Neural crest cell (in vitro differentiated cells): ENCODE measurements at places on chromosomes 5 and 9. TPM values are rescaled to one million over a fixed set of nuclear protein-coding genes. Genes with fewer than 3 reads are reported as not detected.

GRCh38 chr5:90097082-90097477, 312.5 kb downstream of the CETN3 start:
- no peaks in the 10 kb centered on the region for H3K27me3 ChIP-seq
- peaks cover 4% of the 10 kb centered on the region for H3K36me3 ChIP-seq
- no peak overlapping the region for H3K27ac ChIP-seq
- DNase-seq: no peak
- no peaks in the 10 kb centered on the region for H3K4me1 ChIP-seq
- no peak overlapping the region for H3K4me3 ChIP-seq

GRCh38 chr5:79396265-79396664, 117.7 kb downstream of the HOMER1 start:
- no peak overlapping the region for H3K4me3 ChIP-seq
- H3K36me3 ChIP-seq: peaks cover 12% of the 10 kb centered on the region
- no peak overlapping the region for H3K27ac ChIP-seq
- H3K27me3 ChIP-seq: no peaks in the 10 kb centered on the region

GRCh38 chr9:12748016-12748415, 26.8 kb upstream of the LURAP1L start:
- no peak for DNase-seq
- H3K36me3 ChIP-seq: peaks cover 5% of the 10 kb centered on the region
- no peak overlapping the region for H3K27ac ChIP-seq
- no peaks in the 10 kb centered on the region for H3K4me1 ChIP-seq
- H3K27me3 ChIP-seq: no peaks in the 10 kb centered on the region
- H3K4me3 ChIP-seq: no peak overlapping the region

- no peak overlapping the region for H3K4me3 ChIP-seq
- no peaks in the 10 kb centered on the region for H3K36me3 ChIP-seq
- H3K27me3 ChIP-seq: peaks cover 9% of the 10 kb centered on the region
- no peak for DNase-seq
- no peak overlapping the region for H3K27ac ChIP-seq
These were observed 569.6 kb upstream of the BRINP1 start for GRCh38 chr9:119938871-119939270.

DNA sequence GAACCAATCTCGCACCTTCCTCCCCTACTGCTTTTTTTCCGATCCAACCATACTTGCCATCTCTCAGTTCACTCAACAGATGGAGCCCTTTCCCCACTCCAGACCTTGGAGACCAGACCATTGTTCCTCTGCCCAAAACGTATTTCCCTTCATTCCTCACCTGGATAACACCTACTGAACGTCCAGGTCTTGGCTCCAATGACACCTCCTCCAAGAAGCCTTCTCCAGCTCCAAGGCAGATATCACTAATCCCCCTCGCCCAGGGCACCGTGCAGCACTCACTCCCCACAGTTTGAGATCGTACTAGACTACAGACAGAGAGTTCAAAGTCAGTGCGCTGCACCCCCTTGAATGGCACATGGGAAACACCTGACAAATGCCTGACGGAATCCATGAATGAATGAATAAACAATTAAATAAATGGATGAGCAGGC, 47.1 kb upstream of the AKNA start:
- no peaks in the 10 kb centered on the region for H3K36me3 ChIP-seq
- no peak overlapping the region for H3K4me3 ChIP-seq
- no peak overlapping the region for H3K27ac ChIP-seq
- no peaks in the 10 kb centered on the region for H3K4me1 ChIP-seq
- no peaks in the 10 kb centered on the region for H3K27me3 ChIP-seq

DNA sequence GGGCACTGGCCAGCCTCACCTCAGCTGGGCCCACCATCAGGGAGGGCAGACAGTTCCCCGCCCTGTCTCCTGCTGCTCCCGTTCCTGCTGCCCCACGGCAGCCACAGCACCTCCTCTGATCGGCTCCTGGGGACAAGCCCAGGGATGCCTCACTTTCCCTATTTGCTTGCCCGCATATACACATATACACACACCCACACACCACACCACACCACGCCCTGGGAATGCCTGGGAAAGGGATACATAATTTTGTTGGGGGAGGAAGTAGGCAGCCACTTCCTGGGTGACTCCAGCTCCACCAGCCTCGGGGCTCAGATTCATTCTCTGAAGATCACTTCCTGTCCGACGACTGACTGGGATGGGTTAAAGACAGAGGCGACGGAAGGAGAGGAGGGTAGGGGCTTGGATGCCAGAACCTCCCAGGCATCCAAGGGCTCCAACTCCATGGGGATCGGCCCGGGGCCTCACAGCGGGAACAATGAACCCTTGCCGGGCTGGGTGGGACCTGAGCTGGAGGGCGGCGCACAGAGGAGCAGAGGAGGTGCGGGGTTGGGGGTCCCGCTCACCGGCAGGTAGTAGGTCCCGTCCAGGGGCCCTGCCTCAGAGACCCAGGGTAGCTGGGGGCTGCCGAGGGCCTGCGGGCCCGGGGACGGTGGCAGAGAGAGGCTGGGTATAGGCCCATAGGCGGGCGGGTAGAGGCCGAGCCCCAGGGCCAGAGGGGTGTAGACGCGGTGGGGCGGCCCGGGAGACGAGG, 2.0 kb upstream of the MZB1 start:
- peaks cover 54% of the 10 kb centered on the region for H3K27me3 ChIP-seq
- no peak for DNase-seq
- peak overlapping the region; percentile 61 for H3K4me3 ChIP-seq
- no peak overlapping the region for H3K27ac ChIP-seq
- H3K4me1 ChIP-seq: peaks cover 5% of the 10 kb centered on the region

- no peaks in the 10 kb centered on the region for H3K4me1 ChIP-seq
- H3K36me3 ChIP-seq: peaks cover 2% of the 10 kb centered on the region
- no peak overlapping the region for H3K4me3 ChIP-seq
- DNase-seq: no peak
- H3K27me3 ChIP-seq: no peaks in the 10 kb centered on the region
These were observed 505.2 kb upstream of the RGMB start for GRCh38 chr5:98268162-98268860.

GRCh38 chr9:69463497-69464068, 138.6 kb downstream of the ENTREP1 start:
- H3K4me3 ChIP-seq: no peak overlapping the region
- H3K4me1 ChIP-seq: peaks cover 10% of the 10 kb centered on the region
- no peaks in the 10 kb centered on the region for H3K36me3 ChIP-seq
- no peak overlapping the region for H3K27ac ChIP-seq

DNA sequence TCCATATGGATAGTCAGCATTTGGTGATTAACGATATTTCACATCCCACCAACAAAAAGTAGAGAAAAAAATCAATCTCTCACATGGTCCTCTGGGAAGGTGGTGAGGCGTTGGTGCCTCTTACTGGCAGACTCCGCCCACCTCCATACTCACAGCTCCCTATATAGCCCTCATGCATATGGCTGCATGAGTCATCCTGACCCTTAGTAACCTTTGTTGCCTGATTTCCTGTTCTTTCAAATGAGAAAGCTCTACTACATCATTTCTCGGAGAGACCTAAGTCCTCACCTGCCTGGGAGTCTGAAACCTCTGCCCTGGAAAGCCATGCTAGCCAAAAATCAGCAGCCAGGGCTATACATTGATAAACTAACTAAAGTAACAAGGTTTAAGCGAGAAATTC, 33.3 kb upstream of the ABCA1 start:
- H3K36me3 ChIP-seq: no peaks in the 10 kb centered on the region
- no peak for DNase-seq
- peak overlapping the region; percentile 70 for H3K4me3 ChIP-seq
- peak overlapping the region; percentile 94 for H3K27ac ChIP-seq
- peaks cover 29% of the 10 kb centered on the region for H3K4me1 ChIP-seq

DNA sequence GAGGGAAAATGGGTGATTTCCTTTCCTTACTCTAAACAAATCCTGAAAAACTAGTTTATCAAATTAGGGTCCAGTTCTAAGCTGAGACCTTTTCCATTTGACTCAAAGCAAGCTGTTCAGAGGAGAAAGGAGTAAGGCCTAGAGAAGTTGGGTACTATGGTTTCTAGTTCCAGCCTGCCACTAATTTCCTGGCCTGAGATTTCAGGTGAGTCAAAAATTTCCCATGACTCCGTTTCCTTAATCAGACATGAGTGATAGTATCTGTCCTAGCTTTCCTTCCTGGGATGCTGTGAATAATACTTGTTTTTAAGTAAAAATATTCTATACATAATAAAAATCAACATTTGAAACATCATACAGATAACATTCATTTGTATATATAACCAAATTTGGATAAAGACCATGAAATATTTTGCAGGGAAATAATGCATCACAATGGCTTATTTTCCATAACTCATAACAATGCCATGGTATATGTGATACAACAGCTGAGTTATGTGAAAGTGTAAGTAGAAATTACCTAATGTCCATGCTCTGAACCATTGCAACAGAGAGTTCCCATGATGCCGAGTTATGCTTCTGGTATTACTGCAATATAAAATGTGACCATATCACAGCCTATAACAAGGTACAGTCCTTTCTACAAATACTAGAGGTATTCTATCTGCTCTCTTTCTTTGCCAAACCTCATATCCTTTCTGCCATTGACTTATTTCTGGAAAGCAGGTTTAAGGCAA, 142.7 kb downstream of the MLLT3 start:
- H3K36me3 ChIP-seq: no peaks in the 10 kb centered on the region
- no peak for DNase-seq

GRCh38 chr5:14190194-14191164, 47.3 kb downstream of the TRIO start:
- H3K4me3 ChIP-seq: no peak overlapping the region
- H3K27ac ChIP-seq: peak overlapping the region; percentile 9
- no peak for DNase-seq

- H3K27me3 ChIP-seq: peaks cover 2% of the 10 kb centered on the region
- DNase-seq: no peak
- H3K4me1 ChIP-seq: peaks cover 28% of the 10 kb centered on the region
- no peak overlapping the region for H3K27ac ChIP-seq
- no peak overlapping the region for H3K4me3 ChIP-seq
These were observed 105.2 kb downstream of the TRIM32 start for GRCh38 chr9:116792271-116792670.

DNA sequence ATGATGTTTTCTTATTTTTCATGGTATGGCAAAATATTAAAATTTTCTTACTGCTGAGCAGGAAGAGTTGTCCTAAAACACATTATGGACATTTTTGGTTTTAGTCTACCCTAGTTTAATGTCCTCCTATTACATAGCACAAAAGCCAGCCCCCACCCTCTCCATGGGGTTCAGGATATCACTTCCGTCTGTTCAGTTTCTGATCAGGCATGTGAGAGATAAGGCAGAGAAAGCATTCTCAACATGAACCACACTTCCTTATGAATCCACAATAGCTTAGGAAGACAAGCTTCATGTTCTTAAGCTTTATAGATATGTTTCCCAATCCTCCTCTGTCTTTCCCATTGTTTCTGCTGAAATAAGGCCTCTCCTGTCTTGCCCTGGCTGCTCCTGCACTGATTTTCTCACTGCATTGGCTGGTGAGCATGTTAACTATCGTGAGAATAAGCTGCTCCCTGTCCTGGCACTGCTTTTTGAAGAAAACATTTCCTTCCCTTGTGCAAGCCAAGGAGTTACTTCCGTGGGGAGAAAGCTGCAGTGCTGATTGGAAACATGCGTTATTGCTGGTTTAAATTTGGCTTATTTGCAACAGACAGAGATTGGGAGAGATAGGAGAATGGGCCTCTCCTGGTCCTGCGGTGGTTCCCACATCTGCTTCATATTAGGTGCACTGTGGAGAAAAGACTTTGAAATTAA, 260.3 kb upstream of the RPS23 start:
- H3K27ac ChIP-seq: no peak overlapping the region
- H3K4me1 ChIP-seq: peaks cover 12% of the 10 kb centered on the region
- H3K27me3 ChIP-seq: no peaks in the 10 kb centered on the region
- DNase-seq: no peak
- H3K4me3 ChIP-seq: no peak overlapping the region
- H3K36me3 ChIP-seq: no peaks in the 10 kb centered on the region

- H3K4me3 ChIP-seq: no peak overlapping the region
- no peak overlapping the region for H3K27ac ChIP-seq
- no peaks in the 10 kb centered on the region for H3K36me3 ChIP-seq
- no peaks in the 10 kb centered on the region for H3K4me1 ChIP-seq
- H3K27me3 ChIP-seq: peaks cover 3% of the 10 kb centered on the region
These were observed 62.1 kb downstream of the PDE4D start for GRCh38 chr5:59831326-59832010.

DNA sequence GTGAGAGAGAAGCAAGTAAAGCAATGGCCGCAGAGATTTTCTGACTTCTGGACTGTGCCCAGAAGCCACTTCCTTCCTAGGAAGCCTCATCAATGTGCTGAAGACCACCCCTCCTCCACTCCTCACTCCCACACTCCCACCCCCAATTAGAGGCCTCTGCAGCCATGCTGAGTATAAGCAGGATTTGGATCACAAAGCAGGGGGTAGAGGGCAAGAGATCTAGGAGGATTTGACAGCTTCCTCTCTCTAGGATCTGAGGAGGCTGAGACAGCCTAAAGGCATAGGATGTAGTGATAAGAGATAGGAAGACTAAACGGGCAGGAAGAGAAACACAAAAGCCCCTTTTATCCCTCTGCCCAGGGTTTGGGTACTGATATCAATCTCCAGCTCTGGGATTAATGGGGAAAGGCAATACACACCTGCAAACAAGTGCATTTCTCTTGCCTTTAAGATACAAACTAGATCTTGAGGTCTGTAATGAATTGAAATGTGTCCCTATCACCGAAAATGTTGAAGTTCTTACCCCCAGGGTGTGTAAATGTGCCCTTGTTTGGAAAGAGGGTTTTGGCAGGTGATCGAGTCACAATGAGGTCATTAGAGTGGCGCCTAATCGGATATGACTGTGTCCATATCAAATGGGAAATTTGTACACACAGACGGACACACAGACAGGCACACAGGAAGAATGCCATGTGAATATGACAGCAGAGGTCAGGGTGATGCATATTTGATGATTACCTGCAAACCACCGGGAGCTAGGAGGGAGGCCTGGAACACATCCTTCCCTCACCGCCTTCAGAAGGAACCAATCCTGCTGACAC, 28.5 kb downstream of the KCNV2 start:
- H3K4me3 ChIP-seq: peak overlapping the region; percentile 15
- H3K4me1 ChIP-seq: peaks cover 32% of the 10 kb centered on the region
- H3K27ac ChIP-seq: peak overlapping the region; percentile 40
- no peaks in the 10 kb centered on the region for H3K27me3 ChIP-seq
- DNase-seq: no peak

DNA sequence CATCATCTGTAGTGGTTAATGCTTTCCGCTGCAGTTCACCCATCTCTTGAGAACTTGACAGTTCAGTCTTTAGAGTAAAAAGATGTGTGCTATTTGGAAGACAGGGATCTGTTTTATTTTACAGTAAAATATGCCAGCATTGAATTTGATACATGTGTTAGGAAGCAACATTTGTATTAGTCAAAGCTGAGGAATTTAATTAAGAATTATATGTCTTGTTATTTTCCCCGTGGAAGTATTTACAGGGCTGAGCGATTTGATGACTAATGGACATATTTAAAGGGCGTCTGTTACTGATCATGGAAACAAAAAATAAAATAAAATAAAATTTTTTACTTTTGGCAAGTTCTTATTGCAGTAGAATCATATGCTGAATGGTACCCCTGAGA, 101.3 kb downstream of the PAM start:
- H3K4me3 ChIP-seq: no peak overlapping the region
- H3K4me1 ChIP-seq: peaks cover 10% of the 10 kb centered on the region
- H3K27ac ChIP-seq: no peak overlapping the region

SPATA31E1 gene
- total RNA-seq: 0.16 and 0.21 TPM in 2 replicates

EPB41L4A gene
- total RNA-seq: 10.8 and 12.4 TPM in 2 replicates

TMC1 gene
- total RNA-seq: 0.33 and 0.36 TPM in 2 replicates

PAIP1 gene
- total RNA-seq: 111 and 112 TPM in 2 replicates

ZDHHC11B gene
- total RNA-seq: 3.0 and 3.5 TPM in 2 replicates
